ENCODE measurements at places on chromosomes 2 and 18. TPM values are rescaled to one million over a fixed set of nuclear protein-coding genes. Genes with fewer than 3 reads are reported as not detected.
A peak's percentile ranks its signal among the peaks of the same experiment; 100 is the strongest.

Gene SLC9A2
- polyA plus RNA-seq, result 0.20 TPM

Gene MTIF2
- 11.6 TPM for polyA plus RNA-seq

Gene ATF2
- polyA plus RNA-seq, result 18.2 TPM

Gene GLI2
- 0.37 TPM for polyA plus RNA-seq

- peak; percentile 61 for DNase-seq
These were observed 100.9 kb downstream of the ARL4C start for GRCh38 chr2:234395891-234396420.

DNA sequence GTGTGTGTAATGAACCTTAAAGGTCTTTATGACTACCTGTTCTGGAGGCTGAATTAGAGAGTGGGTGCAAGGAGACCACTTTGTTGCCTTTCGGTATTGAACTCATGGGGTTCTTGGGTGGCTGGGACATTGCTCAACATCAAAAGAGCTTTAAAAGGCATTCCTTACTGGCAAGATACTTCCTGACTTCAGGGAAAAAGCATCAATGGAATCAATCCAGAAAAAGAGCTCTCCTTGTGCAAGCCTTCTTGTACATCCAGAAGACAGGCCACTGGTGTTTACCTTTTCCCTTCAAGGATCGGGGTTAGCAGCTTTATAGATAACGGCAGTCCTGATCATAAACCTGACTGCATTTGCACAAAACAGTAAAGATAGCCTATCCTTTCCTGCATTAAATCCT, 9.5 kb downstream of the PNO1 start:
- no peak for DNase-seq

DNA sequence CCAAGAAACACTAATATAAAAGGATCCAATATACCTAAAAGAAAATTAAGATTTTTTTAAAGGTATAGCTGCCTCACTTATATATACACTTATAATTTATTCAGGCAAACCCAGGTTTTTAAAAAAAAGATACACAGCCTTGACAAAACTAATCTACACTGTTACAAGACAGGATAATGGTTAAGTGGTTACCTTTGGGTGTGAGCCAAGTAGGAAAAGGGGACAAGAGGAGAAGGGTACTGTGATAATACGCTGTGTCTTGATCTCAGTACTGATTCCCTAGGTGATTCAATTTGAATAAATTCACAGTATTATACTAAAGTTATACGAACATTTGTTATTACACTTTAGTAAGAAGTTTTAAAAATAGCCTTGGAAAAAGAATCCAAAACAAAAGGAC, 30.6 kb downstream of the KLHL41 start:
- no peak for DNase-seq

DNA sequence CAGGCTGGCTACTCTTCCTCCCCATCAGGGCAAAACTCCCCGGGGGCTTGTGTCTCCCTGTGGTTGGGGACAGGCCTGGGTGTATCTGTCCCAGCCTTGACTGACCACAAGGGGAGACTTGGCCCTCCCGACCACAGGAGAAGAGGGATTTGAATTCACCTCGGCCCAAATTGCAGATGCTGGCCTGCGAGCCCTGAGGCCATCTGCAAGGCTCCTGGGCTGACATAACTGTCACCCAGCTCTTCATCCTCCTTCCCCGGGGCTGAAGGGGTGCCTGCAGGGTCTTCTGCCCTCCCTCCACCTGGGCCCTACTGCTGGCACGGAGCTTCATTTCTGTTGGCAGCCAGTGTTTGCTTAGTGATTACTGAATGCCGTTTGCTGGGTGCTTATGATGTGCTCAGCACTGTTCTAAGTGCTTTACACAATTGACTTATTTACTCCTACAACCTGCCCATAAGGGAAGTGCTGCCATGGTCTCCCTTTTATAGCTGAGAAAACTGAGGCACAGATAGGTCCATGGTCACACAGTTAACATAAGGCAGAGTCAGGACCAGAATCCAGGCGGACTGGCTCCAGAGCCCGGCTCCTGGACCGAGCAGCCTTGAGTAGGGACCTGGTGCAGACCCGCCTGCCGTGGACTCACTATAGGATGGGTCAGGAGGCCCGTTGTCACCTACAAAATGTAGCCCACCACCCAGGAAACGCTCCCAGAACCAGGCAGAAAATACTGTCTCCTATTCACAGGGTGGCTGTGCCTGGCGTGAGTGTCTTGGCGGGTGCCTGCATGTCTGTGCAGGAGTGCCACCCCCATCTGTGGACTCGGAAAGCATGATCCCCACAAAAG, 18.9 kb downstream of the STEAP3 start:
- no peak for DNase-seq

GRCh38 chr2:217396165-217396564, 536.3 kb upstream of the TNP1 start:
- DNase-seq, result no peak
